Inflammatory macrophage treated with lipopolysaccharide for 4 hours (primary cell): ENCODE measurements at places on chromosomes 2 and 18.

GRCh38 chr2:109637749-109638570 lies 23.8 kb downstream of the SOWAHC start:
- peak; percentile 86 for DNase-seq

DNA sequence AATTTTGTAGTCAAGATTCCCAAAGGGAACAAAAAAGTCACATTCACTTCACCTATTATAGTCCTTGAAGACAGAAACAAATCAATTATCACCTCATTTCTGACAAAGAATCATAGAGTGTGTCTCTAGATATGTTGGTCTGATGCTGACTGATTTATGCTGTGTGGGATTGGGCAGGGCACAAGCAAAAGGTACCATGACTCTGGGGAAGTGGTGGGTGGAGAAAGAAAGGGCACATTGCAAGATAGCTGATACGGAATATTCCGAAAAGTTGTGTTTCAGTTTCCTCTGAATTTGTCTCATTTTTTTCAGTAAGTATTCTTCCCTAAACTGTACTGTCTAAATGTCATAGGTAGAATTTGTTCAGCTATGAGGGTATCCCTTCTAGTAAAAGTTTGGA lies 268.0 kb downstream of the MREG start:
- peak; percentile 93 for DNase-seq

DNA sequence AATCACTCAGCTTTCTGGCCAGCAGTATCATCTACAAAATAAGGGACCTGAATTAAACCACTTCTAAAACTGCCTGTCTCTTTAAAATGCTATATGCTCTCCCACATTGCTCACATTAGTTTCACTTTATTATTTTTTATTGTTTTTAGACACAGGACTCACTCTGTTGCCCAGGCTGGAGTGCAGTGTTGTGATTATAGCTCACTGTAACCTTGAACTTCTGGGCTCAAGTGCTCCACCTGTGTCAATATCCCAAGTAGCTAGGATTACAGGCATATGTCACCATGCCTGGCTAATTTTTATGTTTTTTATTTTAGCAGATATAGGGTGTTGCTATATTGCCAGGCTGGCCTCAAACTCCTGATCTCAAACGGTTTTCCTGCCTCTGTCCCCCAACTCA lies 591.3 kb upstream of the ZNF804A start:
- DNase-seq: no peak

- DNase-seq: no peak
Measured at GRCh38 chr2:158586491-158586890, 129.7 kb downstream of the PKP4 start.

DNA sequence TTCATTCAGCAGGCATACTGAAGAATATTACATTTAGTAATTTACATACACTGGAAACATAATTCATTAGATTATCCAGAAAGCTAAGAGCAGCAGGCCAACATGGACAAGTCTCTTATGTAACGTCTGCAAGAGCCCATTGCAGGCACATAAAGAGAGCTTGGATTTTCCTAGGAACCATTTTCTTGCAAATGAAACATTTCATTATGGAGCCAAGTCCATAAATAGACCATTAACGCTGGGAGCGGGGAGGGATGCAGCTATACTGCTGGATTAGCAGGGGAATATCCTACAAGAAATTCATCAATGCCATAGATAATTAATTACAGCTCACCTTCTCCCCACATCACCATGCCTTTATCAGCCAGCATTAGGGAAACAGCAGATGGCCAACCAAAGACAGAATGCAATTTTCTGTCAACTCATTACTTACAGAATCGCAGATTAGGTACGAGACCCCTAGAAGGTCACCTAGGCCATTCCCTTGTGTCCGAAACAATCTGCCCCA lies 170.4 kb downstream of the C1D start:
- DNase-seq: no peak

DNA sequence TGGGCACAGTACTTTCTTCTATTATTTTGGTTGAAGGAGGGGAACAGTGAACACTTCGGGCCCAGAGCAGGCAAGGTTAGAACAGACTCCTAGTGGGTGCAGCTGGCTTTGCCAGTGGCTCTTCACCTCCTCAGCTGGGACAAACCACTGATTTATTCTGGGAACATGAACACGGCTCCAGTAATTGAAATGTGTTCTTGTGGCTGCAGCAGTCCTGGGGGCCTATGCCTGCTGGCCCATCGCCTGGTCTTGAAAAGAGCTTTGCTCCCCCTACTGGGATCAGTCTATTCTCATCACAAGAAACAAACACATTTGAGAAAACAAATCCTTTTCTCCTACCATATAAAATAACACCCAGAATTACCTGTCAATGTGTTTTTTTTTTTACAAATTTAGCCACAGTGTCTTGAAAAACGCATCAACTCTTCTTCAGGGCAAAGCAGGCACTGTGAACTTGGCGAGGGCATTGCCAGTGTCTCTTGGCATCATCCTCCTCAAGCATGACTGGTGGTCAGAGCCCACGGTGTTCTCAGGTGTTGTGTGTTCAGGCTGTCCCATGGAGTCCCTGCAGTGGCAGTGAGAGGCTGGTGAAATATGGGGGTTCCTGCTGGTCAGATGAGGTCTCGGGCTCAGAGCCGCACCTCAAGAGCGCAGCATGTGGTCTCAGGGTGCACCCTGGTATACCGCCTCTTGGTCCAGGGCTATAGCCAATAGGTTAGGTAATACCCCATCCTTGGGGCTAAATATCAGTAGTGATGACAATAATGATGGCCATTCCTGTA lies 51.3 kb downstream of the RNF144A start:
- no peak for DNase-seq

GRCh38 chr2:61175036-61175435 lies 13.0 kb downstream of the C2orf74 start:
- no peak for DNase-seq

DNA sequence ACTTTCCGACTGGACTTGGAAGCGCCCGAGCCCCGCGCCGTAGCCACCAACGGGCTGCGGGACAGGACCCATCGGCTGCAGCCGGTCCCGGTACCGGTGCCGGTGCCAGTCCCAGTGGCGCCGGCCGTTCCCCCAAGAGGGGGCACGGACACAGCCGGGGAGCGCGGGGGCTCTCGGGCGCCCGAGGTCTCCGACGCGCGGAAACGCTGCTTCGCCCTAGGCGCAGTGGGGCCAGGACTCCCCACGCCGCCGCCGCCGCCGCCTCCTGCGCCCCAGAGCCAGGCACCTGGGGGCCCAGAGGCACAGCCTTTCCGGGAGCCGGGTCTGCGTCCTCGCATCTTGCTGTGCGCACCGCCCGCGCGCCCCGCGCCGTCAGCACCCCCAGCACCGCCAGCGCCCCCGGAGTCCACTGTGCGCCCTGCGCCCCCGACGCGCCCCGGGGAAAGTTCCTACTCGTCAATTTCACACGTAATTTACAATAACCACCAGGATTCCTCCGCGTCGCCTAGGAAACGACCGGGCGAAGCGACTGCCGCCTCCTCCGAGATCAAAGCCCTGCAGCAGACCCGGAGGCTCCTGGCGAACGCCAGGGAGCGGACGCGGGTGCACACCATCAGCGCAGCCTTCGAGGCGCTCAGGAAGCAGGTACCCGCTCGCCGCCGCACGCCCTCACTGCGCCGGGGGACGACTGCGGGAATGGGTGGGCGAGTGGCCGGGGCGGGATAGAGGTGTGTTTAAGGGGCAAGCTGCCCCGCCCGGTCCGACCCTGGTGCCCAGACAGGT lies 713 bp downstream of the ATOH8 start:
- DNase-seq: no peak

DNA sequence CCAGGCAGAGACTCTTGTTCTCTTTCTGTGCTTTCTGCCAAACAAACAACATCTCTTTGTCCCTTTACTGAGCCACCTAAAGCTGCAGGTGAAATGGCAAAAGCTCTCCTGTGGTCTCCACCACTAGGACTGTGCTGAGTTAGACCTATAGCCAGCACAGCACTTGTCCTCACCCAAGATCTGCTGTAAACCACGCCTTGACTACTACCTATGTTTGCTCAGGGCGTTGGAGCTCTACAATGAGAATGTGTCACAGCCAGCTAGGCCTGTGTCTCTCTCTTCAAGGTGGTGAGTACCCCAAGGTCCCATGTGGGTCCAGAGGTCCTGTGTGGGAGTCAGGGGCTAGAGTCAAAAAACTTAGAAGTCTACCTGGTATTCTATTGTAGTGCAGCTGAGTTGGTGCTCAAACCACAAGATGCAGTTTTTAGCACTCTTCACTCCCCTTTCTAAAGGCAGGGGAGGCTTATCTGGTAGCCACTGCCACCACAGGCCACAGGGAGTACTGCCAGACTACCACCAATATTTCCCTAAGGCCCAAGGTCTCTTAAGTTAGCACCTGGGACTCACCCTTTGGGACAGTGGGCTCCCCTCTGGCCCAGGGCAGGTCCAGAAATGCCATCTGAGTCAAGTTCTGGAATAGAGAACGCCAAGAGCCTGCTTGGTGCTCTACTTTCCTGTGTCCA lies 96.8 kb upstream of the RPRM start:
- DNase-seq: no peak

GRCh38 chr2:210086930-210087329 lies 84.3 kb downstream of the KANSL1L start:
- DNase-seq: no peak

DNA sequence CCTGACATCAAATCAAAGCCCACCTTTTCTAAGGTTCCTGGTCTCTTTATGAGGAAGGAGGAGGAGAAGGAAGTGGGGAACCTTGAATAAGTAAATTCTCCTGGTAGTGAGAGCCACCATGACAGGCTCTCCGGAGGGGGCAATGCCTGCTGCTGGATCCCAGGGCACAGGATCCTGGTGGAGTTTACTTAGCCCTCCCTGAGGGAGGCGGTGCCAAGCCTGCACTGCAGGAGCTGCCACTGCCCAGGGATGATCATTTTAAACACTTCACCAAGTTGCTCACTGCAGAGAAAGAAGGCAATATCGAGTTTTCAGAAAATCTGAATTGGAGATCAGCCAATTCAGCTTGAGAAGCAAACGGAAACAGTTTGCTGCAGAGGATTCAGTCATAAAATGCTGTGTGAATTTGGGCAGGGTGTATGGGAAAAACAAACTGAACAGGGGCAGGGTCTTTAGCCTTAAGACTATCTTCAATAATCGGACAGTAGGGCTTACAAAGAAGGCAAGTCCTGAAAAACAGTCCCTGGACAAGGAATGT lies 200.7 kb downstream of the RAD51AP2 start:
- DNase-seq: no peak

- DNase-seq: no peak
Measured at GRCh38 chr2:134625311-134625710, 93.5 kb downstream of the TMEM163 start.

DNA sequence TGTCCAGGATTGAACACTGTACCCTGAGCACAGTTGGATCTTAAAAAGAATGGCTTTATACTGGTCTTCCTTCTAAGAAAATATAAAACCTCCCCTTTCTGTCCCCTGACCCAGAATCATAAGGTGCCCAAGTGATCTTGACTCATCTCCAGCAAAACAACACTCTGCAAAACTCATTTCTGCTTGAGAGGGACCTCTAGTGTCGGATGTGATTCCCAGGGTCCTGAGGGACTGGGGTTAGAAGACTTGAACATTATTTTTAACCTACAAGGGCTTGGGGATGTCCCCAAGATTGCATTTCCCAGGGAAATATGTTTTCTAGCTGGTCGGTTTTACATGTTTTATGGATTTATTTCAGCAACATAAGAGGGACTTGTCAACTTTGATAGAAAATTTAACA lies 1318.5 kb upstream of the CELF4 start:
- no peak for DNase-seq

DNA sequence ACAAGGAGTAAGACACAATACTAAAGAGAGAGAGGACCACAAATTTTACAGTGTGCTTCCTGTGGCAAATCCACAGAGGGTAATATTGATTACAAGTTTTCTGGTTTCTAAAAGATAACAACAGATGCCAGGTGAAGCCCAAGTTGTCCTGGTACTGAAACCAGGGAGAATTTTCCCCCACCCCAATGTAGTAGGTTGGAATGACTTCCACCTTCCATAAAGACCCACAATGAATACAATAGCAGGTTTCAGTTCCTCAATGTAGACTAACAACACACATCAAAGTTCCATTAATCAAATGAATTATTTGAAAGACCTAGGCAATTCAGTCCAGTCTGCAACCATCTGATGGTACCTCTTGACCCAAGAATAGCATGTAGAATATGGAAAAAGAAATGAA lies 44.0 kb upstream of the TMEM247 start:
- DNase-seq: no peak

DNA sequence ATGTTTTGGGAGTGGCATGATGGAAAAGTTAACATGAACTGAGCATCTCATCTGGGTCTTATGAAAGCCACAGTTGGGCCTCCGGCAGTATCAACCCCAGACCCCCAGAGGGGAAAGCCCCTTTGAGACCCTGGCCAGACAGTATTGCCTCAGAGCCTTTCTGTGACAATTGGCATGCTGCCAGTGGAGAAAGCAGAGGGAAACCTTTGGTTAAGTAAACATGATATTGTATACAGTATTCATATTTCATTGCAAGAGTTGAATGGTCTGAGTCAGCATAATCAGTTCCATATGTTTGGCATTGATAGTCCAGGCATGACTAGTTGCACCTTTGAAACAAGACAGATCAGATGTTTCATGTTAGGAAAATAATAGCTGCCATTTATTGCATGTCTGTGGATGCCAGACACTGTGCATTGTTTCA lies 20.0 kb downstream of the MERTK start:
- DNase-seq: no peak

DNA sequence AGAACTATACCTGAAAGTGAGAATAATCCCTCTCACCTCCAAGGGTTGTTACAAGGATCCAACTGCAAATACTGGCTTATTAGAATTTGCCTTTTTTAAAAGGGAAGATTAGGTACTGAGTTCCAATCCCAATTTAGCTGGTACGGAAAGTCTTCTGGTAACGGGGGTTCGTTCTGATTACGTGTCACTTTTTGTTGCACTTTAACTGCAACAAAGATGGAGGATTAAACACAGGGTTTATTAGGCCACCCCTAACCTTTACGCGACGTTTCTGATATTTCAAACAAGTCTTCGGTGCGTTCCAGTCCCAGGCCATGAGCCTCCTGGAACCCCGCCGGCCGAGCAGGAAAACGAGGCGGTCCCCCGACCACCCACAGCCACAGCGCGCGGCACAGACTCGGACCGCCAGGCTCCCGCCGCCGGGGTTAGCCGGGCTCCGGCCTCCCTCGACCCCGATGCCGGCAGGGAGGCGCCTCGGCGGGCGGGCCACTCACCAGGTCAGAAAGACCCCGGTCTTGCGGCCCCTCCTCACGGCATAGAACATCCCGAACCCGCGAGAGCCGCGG lies 411 bp downstream of the RNASEH1 start:
- peak; percentile 14 for DNase-seq

DNA sequence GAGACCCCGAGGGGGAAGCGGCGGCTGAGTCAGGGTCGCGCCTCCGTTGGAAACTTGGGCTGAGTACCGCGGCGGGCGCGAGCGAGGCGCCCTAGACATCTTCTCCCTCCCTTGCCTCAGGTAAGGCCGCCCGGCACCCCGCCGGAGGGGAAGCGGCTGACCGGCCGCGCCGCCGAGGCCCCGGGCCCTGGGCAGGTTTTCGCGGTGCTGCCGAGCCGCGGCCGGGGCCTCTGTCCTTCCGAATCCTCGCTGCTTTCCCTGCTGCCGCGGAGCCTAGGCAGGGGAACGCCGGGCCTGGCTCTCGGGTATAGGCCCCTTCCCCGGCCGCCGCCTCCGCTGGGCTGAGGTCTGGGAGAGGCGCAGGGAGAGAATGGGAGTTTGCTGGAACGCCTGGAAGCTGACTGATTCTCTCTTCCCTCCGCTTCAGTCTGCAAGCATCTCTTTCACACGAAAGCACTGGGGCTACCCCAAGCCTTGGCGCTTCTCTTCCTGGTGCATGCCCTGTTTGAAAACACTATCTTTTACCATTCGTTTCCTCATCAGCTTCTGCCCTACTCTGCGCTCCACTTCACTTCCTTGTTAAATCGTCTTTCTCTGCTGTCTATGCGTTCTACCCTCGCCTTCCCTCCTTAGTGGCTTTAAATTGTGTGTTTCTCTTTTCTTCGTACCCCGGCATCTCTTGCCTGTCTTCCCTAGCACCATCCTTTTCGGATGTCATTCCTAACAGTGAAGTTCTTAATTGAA lies 652 bp downstream of the PPM1B start:
- DNase-seq: peak; percentile 78
